Activated naive CD8-positive, alpha-beta T cell treated with anti-CD3 and anti-CD28 coated beads, Interleukin-2, amount 50 U/mL, for 24 hours (primary cell): ENCODE measurements at places on chromosomes 16 and 17.

DNA sequence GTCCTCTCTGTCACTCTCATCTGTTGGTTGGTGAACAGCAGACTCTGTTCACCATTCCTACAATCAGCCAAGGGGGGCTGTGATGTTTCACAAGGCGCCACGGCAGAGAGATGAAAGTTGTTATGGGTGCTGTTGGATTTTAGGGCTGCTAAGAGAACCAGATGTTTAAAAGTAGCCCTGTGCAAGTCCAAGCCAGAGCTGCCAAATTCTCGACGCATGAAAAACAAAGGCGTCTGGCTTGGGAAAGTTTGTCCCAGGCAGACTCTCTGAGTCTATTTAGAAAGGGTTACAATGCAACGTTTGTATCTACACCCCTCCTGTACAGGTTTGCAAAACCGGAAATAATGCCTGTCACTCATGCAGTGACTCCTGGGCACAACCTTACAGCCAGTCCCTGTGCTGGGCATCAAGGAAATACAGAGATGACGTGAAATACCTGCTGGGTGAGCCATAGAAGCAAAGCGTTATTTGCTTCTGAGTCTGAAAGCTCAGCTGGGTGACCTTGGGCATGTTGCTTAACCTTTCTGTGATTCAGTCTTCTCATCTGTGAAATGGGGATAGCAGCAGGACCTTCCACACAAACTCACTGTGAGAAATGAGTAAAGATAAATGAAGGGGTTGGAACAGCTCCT, 74.8 kb downstream of the XYLT1 start:
- DNase-seq: no peak

DNA sequence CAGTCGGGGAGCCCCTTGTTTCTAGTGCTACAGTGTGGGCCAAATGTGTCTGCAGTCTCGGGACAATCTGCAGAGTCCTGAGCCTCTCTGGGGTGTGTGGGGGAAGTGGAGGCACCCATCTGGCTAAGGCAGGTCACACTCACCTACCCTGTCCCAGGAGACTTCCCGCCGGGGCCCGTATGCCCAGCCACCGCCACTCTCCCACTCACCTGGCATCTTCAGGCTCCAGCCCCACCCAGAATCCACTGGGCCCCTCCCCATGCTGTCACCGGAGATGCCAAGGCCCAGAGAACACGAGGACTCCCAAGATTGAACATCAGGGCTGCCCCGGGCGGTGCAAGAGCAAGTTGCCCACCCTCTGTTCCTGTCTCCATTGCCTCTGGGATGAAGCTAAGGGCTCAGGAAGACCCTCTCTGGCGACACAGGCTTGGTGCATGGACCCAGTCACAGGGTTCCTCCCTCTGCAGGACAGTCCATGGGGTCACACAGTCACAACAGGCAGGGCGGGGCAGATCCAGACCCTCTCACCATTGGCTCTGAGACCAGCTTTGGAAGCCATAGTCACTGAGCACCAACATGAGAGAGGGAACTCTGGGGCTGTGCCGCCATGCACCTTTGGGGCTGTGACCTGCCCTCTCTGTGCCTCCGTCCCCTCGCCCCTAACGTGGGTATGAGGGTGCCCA, 38.1 kb downstream of the SREBF1 start:
- no peak for DNase-seq

DNA sequence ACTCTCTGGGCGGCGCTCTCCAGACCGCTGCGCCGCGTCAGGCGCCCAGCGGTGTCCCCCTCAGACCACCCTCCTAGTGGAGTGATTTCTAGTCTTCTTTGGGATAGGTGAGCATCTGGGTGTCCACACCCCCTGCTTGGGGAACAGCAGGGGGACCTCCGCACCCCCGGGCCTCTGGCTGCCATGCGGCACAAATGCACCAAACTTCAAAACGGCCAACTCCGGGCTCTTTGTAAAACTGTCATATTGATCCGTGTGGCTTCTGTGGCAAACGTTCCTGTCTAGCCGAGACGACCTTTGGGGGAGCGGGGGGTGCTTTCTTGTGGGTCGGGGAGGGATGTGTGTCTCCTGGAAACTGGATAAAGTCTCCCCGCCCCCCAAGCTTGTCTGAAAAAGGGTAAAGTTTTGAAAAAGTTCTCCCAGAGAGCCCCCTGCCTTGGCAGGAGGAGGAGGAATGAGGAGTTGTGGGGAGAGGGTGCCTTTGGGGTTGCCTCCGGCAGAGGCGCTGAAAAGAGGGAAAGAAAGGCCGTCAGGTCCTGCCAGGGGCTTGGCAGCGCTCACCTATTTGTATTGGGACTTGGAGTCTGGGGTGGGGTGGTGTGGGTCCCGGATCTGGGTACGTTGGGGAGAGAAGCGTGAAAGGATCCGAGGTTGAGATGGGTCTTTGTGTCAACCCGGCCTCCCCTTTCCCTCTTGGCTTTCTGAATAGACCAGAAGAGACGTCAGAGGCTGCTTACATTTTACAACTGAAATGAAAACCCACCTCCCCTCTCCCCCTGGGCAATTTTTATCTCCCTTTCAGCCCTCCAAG, 2.2 kb upstream of the CHD3 start:
- peak; percentile 69 for DNase-seq

DNA sequence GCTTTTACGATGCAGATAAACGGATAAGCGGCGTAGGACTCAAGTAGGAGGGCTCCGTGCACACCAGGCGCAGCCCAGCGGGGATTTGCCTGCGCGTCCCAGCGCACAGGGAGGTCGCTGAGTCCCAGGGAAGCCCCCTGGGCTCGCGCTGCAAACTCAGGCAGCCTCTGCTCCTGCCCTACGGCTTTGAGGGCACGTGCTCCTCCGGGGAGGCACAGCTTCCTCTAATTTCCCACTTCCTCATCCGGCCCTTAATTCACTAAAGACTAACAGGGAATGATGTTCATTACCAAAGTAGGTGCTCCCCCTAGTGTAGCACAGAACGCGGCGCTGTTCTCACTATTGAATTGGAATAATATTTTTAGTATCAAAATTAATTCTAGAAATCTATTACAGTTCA, 825.4 kb downstream of the KCNJ18 start:
- no peak for DNase-seq

DNA sequence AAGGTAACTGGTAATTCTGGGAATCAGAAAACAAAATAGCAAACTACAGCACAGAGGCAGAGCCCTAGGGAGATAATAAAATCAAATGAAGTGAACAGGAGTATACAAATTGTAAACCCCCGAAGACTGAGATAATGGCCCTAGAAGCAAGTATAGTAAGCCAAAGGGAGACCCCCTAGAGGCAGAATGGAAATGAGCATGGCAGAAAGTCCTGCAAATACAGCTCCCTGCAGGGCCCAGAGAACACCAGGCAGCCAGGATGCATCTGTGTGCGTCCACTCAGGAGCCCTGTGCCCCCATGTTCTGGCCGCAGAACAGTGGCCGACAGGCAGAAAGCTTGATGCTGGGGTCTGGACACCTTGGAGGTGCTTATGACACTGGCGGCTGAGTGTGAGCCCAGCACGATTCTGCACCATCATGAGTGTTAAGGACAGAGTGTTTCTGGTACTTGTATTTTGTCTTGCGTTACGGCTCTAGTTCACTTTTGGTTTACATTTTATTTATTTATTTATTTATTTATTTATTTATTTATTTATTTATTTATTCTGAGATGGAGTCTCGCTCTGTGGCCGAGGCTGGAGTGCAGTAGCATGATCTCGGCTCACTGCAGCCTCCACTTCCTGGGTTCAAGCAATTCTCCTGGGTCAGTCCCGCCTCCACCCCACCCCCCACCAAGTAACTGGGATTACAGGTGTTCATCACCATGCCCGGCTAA, 48.7 kb downstream of the RGS9 start:
- no peak for DNase-seq

- DNase-seq: no peak
Observed at GRCh38 chr16:525123-525519, 2.4 kb upstream of the CAPN15 start.

DNA sequence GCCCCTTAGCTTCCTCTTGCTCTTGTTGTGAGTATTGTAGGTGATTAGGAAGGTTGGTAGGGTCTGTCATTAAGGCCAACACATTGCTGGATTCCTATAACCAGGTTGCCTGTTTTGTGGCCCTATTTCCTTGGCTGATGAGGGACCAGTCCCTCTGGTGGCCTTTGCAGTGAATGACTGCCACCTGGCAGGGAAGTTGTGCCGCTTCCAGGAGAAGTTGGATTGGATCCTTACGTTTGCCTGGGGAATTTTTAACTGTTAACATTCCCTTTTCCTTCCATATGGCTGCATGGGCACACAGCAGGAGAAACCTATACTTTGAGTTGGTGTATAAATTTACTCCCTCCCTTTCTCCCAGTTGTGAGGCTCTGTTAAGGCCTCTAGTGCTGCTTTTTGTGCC, 32.4 kb downstream of the LCMT1 start:
- no peak for DNase-seq

DNA sequence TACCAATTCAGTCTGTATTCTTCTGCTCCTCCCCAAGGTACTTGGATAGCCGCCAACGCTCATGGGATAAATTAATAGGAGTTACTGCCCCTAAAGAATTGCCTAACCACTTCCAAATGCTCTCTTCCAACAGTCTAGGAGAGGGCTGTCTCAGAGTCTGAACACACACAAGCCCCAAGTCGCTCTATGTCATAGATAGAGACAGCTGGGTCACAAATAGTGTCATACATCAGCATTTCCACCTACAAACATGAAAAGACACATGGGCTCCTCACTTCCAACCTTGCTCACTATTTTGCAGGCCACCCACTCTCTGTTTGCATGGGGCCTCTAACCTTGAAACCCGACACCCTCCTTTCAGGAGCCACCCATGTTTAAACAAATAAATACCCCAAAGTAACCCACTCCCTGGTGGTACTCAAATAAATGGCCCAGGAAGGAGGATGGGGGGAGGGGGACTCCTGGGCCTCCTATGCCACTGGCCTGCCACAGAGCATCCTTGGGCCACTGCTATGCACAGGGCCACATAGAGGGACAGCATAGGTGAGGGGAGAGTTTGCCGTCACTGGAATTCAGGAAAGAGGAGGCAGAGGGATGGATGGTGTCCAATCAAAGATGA, 265.9 kb downstream of the SOX9 start:
- no peak for DNase-seq

GRCh38 chr16:14331020-14331419, 259.9 kb downstream of the MRTFB start:
- no peak for DNase-seq

- no peak for DNase-seq
Observed at GRCh38 chr16:47774661-47775060, 313.5 kb downstream of the PHKB start.

GRCh38 chr17:45729294-45729907, 54.7 kb upstream of the CRHR1 start:
- no peak for DNase-seq

DNA sequence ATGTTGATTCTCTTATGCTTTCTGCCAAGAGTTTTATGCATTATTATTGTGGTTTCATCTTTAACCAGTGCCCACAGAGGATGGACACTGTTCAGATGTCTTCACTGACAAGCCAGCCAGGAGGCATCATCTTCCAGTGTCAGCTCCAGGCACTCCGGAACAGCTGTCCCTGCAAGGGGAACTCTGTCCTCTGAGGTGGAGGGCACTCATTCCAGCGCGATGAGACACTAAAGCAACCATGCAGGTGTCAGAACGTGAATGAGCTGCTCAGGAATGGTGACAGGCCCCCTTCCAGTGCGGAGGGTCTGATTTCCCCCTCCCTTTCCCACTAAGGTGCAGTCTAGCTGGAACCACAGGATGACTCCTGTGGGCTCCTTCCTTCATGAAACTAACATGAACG, 117.5 kb downstream of the NOG start:
- no peak for DNase-seq

GRCh38 chr17:75693500-75694481, 26.7 kb downstream of the SAP30BP start:
- no peak for DNase-seq

GRCh38 chr16:83010776-83011720, 384.3 kb downstream of the CDH13 start:
- no peak for DNase-seq

GRCh38 chr17:59899099-59899498, 6.2 kb downstream of the RPS6KB1 start:
- DNase-seq: no peak

- DNase-seq: no peak
Observed at GRCh38 chr17:4008441-4009185, 44.4 kb upstream of the ATP2A3 start.

GRCh38 chr16:51937771-51938170, 609.2 kb downstream of the TOX3 start:
- DNase-seq: no peak

GRCh38 chr16:16083421-16084156, 134.2 kb downstream of the ABCC1 start:
- peak; percentile 12 for DNase-seq

- no peak for DNase-seq
Observed at GRCh38 chr17:82894389-82894788, 54.6 kb upstream of the ZNF750 start.

GRCh38 chr17:73826872-73827228, 182.6 kb upstream of the SDK2 start:
- no peak for DNase-seq

GRCh38 chr17:72683506-72684404, 408.7 kb downstream of the SLC39A11 start:
- no peak for DNase-seq

DNA sequence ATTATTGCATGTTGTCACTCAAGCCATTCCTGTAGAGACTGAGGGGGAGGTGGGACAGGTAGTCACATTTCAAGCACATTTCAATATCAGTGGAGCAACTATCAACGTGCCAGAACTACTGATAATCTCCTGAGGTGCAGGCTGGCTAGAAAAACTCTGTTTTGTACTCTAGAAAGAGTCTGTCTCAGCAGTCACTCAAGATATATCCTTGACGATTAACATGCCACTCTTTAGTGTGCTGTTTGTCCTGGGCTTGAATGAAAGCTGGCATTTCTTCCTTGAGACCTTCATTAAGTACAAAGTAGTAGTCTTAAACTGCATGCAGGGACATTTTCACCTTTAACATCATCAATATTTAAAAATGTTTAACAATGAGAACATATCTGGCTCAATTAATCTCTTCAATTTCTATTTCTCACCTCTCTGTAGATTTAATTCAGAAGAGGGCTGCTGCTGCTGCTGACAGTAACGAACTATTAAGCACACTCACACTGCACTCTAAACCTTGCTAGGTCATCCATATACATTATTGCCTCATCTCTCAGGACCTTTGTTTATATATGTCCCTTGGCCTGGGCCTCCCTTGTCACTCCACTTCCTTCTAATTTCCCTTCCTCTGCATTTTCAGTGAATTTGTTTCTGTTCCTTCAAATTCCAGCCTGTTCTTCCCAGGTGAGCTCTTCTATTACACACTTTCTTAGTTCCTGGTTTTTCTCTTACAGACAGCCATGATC, 412.0 kb downstream of the HAPSTR1 start:
- no peak for DNase-seq

- no peak for DNase-seq
Observed at GRCh38 chr16:54582631-54583250, 296.2 kb upstream of the IRX3 start.

GRCh38 chr17:73495641-73496040, 148.6 kb downstream of the SDK2 start:
- DNase-seq: no peak

GRCh38 chr17:76452127-76452659, 759 bp downstream of the UBE2O start:
- no peak for DNase-seq

- no peak for DNase-seq
Observed at GRCh38 chr17:8953156-8953885, 12.2 kb downstream of the PIK3R5 start.
